AML-193 (cell line): ENCODE measurements at places on chromosomes 2 and 18.

- DNase-seq, result no peak
Observed at GRCh38 chr2:137493261-137493660, 471.0 kb upstream of the HNMT start.

DNA sequence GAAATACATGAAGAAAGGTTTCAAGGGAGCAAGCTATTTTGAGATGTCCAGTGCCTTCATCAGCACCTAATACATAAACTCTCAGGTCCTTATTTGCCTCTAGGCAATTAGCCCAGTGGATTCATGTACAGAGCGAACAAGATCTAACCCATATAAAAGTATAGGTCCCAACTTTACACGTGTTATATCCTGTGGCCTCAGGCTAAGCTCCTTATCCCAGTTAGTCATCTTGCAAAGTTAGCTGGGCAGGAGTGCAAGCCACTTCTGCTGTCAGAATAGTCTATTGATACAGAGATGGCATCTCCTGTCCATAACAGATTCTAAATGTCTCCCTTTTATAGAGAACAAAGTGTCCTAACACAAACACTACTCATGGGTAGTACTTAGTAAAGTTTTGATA, 203.9 kb upstream of the PIK3C3 start:
- no peak for DNase-seq

GRCh38 chr2:185373229-185373628, 365.4 kb upstream of the FSIP2 start:
- no peak for DNase-seq

DNA sequence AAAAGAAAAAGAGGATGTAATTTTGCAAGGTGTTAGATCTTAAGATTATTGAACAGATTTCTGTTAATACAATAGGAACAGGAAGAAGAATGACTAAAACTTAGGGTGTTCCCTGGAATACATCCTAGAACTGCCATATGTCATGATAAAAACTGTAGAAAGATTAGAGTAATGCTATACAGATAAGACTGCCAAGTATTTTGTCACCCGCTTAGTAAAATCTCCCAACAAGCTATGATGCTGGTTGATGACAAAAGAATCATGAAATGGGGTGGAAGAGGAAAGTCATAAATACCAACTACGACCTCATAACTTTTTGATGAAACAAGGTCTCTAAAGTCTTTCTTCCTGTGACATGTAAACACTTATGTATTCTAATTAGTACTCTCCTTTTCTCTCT, 163.6 kb upstream of the COL3A1 start:
- DNase-seq, result no peak

GRCh38 chr2:120365236-120365793, 19.4 kb downstream of the INHBB start:
- no peak for DNase-seq

- DNase-seq, result no peak
Observed at GRCh38 chr2:152513681-152514080, 178.7 kb downstream of the FMNL2 start.

DNA sequence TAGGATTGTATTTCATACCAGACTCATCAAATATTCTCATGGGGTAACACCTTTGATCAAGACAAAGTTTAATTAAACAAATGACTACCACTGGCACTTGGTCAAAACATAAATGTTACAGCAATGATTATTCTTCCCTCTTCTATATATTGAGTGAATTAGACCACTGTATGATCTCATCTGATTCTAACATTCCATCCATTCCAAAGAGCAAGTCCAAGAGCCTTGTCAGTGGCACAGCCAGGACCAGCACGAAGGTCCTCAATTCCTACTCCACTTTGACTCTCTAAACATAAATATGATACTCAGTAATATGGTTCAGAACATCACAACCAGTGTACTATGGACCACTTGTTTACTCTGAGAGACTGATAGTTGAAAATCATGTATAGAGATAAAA, 86.4 kb downstream of the AP1S3 start:
- no peak for DNase-seq

DNA sequence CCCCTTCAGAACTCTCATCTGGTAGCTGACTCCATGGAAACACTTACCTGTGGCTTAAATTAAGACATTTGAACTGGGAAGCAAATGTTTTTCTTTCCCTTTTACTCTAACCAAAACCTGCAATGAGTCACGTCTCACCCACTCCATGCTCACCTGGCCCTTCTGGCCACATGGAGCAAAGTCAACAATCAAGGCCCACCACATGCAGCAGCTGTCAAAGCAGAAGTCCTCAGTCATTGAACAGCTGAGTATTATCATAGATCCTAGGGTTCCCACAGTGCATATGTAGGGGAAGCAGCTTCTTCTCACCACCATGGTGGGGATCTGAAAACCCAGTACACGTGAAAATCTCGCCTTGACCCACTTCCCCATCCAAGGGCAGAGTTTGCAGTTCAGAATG, 12.3 kb upstream of the MEP1B start:
- no peak for DNase-seq

DNA sequence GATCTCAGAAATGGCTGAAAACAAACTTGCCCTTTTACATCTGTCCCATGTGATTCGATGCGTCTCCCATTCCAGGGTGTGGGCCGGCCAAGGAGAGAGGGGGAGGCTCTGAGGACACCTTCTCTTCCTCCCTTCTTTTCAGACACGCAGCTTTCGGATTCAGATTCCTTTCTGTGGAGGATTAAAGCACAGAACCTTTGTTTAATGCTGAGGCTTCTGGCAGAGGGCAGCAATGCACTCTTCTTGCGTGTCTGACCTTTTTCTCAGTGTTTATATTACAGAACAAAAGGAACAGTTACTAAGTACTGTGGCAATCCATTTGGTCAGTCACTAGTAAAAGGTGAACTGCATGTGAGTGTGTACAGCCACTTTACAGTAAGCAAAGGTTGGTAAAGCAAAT, 268.9 kb upstream of the CCDC68 start:
- no peak for DNase-seq

DNA sequence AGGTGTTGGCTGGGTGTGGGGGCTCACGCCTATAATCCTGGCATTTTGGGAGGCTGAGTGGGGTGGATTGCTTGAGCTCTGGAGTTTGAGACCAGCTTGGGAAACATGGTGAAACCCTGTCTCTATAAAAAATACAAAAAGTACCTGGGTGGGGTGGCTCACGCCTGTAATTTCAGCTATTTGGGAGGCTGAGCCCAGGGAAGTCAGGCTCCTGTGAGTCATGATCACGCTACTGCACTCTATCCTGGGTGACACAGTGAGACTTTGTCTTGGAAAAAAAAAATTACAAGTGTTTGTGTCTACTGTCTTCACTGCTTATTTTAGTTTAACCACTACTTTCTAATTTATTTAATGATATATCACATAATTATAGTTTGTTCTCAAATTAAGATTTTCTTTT, 62.7 kb upstream of the DOCK10 start:
- DNase-seq, result no peak

DNA sequence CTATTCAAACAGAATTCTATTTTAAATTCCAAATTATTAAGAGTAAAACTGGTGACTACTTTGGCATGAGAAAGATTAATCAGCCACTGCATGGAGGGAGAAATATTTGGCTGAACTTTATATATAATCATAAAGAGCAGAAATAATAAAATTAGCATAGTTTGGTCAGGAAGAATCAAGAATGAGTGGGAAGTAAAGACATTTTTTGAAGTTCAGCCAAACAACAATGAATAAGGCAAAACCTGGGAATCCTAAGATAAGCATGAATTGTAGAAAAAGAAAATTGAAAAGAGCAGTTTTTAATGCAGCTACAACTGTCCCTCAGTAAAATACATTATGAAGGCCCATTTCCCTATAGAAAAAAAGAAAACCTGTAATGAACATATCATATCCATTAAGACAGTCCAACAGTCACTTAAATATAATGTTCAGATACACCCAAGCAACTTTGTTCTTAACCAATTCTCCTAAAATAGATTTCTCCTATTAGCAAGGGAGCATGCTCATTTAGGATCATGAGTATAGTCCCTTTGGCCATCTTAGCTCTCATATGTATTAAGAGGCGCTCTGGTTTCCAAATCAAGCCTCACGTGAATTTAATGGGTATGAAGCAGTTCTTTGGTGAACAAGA, 6.5 kb downstream of the TMEM17 start:
- DNase-seq, result no peak

DNA sequence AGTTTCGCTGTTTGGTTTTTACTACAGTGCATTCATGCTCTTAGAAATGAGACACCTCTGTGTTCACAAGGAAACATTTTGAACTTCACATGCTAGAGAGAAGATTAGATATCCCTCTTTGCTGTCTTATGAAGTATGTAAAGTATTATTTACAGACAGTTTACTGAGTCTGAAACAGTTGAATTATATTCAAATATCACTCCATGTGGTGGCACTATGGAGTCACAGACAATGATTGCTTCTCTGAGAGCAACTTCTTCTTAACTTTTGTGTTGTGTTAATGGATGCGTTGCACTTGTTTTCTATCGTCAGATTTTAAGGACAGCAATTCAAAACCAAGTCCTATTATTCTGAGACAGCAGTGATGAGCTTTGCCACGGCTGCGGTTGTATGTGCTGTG, 823.6 kb downstream of the GALR1 start:
- no peak for DNase-seq

DNA sequence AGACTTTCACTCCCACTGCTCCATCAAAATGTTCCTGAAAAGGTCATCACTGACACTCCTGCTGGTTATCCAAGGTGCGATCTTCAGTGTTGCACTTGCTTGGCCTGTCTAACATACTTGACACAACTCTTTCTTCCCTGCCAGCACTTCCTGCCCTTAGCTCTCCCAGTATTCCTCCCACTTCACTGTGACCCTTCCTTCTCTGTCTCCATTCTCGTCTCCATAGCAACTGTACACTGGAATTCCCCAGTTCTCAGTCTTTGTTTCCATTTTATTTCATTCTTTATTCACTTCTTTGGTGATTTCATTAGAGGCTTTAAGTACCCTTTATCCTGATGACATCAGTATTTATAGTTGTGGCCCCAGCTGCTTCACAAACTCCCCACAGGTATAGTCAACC, 333.0 kb downstream of the IRS1 start:
- no peak for DNase-seq

DNA sequence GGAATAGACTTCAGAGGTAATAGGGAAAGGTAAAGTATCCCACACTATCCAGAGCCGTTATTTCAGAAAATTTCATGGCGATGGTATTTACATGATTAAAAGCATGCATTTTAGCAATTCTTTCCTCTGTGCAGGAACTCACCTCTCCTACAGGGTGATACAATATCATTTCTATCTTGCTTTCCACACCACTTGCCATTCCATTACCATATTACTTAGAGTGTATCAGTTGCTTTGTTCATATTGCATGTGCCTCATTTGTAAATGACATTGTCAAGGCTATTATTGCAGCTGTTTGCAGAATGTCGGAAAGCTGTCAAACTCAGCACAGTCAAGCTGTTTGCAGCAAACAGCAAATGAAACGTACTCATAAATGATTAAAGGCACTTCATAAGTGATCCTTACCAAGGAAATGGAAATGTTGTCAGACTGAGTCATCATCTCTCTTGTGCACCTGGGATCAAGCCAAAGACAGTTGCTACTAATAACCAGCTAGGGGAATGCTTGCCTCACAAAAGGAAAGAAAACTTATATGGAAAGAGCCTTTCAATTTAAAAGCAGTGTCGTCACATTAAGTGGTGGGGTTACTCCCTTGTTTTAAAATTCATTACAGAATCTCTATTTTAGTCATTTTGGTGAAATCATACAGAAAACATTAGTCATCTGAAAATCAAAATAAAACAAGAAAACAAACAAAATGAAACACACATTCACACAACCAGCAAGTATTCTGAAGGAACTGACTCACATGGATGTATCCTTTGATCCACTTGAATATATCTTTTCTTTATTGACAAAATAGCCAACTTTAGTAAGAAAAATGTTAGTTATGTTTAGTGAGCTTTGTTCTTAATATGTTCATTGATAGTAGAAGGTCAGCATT, 1064.1 kb upstream of the CNTNAP5 start:
- no peak for DNase-seq

GRCh38 chr2:79112269-79112668, 8.0 kb upstream of the REG1A start:
- DNase-seq, result no peak

- DNase-seq, result no peak
Observed at GRCh38 chr18:48854780-48855179, 96.0 kb downstream of the SMAD7 start.

DNA sequence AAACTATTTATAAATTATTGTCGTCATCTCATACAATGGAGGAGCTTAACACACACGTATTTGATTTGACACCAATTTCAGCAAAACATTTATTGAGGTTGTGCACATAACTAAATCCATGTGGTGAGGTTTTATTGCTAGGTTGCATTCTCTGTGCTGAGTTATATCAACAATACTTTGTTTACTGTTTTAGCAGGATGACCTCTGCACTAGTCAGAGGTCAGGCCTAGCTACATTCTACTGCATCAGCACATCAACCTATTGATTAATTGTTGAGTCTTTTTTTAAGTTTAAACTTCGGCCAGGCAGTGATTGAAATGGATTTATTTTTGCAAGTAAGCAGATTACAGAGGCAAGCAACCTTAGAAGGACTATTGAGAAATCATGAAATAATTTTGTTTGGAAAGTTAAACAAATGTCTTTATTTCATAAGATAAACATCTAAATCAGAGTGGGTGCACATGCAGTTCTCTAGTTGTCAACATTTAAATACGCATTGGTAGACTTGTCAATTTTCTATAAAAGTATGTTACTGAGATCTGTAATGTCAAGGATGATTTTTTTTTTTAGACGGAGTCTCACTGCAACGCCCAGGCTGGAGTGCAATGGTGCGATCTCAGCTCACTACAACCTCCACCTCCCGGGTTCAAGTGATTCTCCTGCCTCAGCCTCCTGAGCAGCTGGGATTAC, 75.2 kb upstream of the CD28 start:
- no peak for DNase-seq

GRCh38 chr2:161415987-161416707, at the start of gene TBR1:
TBR1 (plus strand) TSS chr2:161416297; CDS start chr2:161416411, 114 bp downstream.
- DNase-seq, result no peak

DNA sequence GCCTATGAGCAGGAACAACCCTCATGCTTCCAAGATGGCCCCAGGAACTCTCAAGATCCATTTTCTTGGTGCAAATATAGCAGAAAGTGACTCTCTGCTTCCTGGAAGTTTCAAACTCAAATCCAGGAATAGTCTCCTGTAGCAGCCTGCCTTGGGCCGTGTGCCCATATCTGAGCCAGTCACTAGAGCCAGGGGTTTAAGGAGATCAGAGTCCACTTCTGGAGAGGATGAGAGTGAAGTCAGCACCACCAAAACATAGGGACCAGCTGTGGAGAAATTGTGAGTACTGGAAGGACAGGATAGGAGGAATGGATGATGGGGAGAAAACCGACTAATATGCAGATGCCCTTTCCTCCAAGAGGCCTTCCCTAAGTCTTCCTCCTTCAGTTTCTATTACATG, 33.2 kb downstream of the PSD4 start:
- no peak for DNase-seq
